ENCODE measurements at places on chromosomes 3 and 15.

GRCh38 chr3:49498239-49498638 is 28.2 kb downstream of the DAG1 start:
- no peak for DNase-seq

- no peak for DNase-seq
Measured at GRCh38 chr15:27757052-27757451, 342.1 kb downstream of the OCA2 start.

- DNase-seq, result no peak
Measured at GRCh38 chr3:194494951-194495374, 8.2 kb upstream of the ATP13A3 start.

DNA sequence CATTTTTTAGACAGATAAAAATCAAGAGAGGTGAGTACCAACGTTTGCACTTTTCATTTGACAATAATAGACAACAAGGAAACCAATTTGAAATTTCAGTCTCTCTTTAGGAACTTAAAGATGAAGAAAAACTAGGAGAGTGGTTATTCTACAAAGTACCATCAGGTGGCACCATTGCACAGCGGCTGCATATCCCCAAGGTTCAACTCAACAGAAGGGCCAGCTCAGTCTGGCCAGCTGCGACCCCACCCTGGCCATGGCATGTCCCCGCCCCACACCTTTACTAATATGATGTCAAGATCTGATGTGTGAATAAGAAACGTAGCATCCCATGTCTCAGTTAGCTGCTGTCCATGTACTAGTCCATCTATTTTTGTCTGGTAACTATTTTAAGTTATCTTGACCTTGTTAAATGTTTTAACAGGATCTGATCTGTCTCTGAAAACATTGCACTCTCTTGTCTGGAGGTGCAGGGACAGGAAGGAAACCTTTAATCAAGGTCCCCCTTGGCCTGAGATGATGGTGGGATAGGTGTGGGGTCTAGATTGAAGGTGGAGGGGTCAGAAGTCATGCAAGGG is 35.5 kb upstream of the CGNL1 start:
- DNase-seq, result peak; percentile 11

GRCh38 chr15:64845183-64845611 is 3.5 kb downstream of the PLEKHO2 start:
- no peak for DNase-seq

DNA sequence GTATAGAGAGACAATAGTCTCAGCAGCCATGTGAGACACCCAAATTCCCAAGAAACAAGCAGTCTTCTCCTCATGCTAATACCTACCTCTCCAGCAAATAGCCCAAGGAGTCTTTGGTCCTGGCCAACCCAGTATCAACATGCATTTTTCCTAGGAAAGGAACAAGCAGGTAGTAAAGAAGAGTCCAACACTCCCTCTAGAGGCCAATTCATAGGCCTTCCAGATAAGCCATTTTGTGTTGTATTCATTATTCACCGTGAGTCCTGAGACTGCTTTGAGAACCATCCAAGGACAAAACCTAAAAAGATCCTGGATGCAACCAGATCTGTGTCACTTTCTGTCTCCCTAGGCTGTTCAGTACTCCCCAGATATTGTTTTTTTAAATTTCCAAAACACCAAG is 63.6 kb upstream of the SNTN start:
- no peak for DNase-seq

DNA sequence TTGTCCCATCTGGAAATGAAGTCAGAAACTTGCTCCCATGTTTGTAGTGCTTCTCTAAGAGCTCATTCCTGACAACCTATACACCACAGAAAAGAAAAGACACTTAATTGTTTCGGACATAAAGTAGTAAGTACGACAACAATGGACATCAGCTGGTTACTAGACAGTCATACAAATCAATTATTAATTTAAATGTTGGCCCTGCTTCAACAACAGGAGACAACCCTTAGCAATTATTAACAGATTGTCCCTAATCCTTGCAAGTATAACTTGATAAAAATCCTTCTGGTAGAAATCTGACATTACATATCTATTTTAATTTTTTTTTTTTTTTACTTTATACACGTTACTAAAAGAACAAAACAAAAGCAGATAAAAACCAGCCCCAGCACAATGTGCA is 29.8 kb downstream of the ERICH6 start:
- DNase-seq, result no peak

DNA sequence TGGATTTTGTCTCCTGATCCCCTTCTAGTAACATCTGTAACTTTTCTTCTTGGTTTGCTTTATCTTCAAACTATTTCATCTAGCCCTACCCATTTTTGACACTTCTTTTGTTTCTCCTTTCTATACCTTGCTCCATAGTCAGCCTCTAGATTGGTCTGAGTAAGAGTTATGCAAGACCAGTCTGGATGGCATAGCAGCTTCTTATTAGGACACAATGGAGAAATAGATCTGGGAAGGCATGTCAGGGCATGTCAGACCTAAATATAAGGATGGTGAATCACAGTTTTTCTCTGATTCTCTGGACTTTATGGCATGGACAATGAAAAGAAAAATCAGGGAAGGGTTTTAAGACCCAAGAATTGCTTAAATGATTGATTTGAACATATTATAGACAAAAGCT is 452.5 kb downstream of the RAP2B start:
- no peak for DNase-seq

DNA sequence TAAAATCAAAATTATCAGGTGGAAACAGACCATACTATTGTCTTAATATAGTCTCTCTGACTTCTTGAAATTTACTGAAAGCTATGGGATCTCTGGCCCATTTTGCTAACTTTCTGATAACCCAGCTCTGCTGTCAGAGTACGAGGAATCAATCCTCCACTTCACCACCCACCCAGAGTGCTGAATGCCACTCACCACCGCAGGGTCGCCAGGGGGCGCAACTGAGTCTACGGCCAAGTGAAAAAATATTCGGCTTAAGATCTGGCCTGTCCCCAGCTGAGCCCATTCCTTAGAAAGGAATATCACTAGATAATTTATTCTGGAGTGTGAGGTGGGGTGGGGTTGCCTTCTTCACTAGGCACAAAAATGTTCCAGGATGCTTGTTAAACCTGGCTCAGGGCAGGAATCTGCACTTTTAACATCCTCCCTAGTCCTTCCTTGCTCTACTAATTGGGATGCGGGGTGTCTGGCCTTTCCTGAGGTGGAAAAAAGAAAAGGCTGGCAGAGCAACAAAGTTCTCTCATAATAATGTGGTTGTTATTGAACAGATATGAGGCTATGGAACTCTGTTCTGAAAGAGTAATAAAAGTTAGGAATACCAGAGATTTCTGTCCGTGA is 520.6 kb downstream of the MFSD1 start:
- DNase-seq, result no peak

DNA sequence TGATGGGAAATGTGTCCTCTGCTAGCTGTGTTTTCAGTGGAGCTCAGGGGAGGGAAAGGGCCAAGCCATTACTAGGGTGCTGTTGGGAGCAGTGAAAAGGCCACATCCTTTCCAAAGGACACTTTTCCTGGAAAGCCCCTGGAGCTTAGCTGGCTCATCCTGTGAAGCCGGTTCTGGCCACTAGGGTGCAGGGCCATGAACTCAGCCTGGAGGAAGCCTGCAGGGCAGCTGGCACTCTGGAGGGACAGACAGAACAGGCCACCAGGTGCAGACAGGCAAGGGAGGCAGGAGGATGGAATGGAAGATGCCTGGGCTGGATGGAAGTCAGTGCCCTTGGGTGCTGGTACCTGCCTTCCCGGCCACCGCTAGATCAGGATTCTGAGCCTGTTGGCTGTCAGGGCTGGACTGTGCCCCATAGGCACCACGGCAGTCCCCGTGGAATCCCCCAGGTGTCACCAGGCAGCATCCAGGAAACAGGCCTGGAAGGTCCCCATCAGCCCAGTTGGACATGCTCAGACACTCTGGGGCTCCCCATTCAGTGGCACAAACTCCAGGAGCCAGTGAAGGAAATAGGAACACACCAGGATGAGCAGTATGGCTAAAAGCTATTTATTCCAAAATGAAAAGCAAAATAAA is 76.2 kb upstream of the C2CD4B start:
- DNase-seq, result no peak

- no peak for DNase-seq
Measured at GRCh38 chr3:193932576-193932975, 203.4 kb upstream of the HES1 start.

DNA sequence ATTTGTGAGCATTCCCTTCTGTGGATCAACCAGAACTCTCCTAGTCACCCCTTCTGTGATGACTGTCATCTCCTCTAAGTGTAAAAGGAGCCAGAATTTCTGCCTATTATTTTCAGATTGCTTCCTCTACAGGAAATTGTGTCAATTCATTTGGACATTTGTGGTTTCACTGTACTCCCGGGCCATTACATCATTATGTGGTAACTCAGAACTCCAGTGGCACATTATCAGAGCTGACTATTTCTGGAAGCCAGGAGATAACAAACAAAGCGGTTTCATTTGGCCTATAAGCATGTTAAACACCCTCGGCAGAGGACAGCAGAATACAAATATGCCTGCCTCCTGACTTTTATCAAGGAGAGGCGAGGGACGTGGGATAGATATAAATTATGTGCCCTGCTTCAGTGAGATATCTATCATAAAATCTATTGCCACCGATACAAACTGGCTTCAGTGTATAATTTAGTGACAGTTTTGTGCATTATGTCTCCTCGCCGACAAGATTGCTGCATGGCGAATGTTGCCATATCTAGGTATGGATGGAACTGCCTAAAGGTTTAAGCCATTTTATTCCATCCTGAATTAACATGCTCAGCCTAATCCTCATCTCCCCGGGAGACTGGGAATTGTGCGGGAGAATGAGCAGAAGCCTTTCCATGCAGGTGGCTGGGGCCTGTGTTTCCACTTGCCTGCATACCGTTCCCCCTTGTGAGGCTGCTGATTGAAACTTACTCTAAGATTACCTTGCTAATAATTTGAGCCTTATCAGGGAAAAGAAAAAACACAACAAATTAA is 193.4 kb upstream of the SEMA6D start:
- no peak for DNase-seq

DNA sequence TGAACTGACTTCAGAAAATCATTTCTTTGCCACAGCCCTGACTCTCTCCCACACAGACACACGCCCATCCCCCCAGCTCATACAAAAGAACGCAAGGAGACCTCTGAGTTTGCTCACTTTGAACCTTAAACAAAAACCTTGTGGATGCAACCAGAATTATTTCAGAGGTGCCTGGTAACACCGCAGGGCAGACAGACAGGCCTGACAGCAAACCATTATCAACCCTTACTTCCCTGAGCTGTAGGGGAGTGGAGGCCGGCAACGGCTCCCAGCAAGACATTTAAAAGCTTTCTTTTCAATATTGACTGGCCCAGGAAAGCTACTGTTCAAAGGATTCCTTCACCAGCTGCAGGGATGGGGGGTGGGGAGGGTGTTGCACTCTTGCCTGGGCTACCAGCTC is 2.0 kb upstream of the EFCC1 start:
- DNase-seq, result no peak

- DNase-seq, result no peak
Measured at GRCh38 chr3:139118835-139119234, 74.1 kb upstream of the PRR23C start.

DNA sequence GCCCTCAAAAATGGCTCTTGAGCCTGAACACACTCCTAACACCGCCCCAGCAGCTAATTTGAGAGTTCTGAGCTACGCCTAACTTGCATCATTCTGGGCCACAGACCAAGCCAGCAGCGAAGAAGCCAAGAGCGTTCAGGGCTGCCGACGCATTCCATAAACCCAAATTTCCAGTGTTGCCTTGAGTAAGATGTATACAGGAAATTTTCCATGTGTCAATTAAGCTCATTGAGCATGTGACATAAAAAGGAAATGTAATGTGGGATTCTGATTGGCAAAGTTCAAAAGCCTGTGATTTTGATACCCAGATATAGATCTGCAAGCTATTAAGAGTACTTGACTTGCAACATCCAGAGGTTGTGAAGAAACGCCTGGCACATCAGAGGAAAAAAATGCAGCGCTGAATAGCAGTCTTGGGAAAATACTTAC is 148.6 kb upstream of the NR2F2 start:
- no peak for DNase-seq

DNA sequence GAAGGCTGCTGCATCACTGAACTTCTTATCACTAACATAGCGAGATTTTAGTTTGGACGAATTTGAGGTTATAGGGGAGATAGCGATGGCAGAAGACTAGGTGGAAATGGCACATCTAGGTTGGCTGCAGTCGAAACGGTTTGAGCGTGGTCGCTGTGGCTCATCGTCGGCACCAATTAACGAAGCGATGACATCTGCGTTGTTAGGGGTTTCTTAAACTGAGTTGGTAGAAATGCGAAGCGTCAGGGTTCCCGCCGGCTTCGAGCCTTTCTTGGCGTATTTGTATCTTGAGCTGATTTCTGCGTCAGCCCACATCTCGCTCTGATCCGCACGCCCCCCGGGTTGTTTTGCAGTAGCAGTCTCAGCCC is 319 bp downstream of the LNP1 start:
- DNase-seq, result no peak

- no peak for DNase-seq
Measured at GRCh38 chr3:2218816-2219215, 120.2 kb downstream of the CNTN4 start.

- DNase-seq, result no peak
Measured at GRCh38 chr3:136281966-136282520, 31.9 kb downstream of the PCCB start.

DNA sequence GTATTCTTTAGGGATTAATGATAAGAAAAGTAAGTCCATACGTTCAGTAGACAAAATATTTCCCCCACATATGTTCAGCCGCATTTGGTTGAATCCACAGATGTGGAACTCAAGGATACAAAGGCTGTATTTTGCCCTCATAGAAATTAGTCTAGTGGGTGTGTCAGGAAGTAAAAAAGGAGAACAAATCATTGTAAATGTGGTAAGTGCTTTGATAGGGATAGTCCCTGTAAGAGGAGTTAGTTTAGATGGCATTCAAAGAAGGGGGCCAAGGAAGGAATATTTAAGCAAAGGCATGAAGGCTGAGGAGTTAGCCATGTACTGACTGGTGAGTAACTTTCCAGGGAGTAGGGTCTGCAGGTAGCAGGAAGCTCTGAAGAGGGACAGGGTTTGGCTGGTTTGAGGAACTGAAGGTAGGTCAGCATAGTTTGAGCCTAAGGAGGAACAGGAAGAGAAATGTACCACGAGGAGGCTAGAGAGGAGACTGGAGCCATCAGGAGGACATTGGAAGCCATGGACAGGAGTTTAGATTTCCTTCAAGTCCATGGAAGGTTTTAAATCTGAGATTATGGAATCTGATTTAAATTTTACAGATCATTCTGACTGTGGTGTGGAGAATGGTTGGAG is 98.8 kb downstream of the MME start:
- DNase-seq, result no peak

GRCh38 chr3:113662824-113663223 is 33.6 kb downstream of the USF3 start:
- DNase-seq, result no peak

DNA sequence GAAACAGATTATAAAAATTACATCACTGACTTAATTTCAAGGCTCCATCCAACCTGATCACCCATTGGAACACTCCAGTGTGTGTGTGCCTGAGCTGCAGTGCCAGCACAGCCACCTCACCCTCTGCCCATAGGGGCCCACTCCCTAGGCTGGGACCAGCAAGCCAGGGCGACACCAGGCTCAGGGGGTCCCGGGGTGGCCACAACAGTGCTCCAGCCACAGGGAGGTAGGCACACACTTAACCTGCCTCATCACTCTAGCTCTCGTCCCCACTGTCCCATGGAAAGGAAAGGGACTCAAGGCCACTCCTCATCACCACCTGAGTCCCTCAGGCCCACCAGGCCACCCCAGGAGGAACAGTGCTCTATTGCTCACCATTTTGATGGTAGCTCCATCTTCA is 24.9 kb downstream of the ZXDC start:
- DNase-seq, result no peak

- peak; percentile 68 for DNase-seq
Measured at GRCh38 chr3:98556164-98557130, 24.7 kb downstream of the GPR15 start.

- no peak for DNase-seq
Measured at GRCh38 chr3:158617982-158618875, 26.1 kb upstream of the GFM1 start.
